Esophagus squamous epithelium (tissue), 5 donors: ENCODE measurements at places on chromosomes 7 and 10.

- no peak for DNase-seq
Measured at GRCh38 chr10:20173046-20173445, 356.8 kb downstream of the PLXDC2 start.

DNA sequence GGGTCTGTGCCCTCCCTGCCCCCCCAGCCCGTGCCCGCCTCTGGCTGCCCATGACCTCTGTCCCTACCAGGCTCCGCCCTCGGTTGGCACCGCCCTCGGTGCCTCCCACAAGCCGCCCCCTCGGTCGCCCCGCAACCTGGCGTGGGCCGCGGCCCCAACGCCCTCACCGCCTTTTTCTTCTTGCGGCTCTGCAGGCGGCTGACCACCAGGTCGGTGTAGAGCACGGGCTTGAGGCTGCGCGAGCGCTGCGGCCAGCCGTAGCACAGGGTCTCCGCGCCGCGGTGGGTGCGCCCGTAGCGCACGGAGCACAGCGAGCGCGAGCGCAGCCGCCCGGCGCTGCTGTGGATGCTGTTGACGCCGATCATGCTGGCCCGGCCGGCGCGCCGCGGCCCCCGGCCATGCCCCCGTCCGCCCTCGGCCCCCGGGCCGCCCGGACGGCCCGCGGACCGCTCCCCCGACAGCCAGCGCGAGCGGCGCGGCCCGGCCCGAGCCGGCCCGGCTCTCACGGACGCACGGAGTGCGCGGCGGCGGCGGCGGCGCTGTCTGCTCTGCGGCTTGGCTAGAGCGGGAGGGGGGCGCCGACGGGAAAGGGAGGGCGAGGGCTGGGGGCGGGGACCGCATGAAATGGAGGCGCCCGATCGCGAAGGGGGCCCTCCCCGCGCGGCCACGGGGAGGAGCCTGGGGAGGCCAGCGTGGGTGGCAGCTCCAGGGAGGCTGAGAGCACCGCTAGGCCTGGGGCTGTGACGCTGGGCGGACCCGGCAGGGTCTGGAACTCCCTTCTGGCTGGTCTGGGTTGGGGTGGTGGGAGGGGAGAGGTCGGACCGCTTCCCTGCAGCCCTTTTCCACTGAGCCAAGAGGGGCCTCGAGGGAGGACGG is 9.6 kb downstream of the PSD start:
- no peak for DNase-seq

- DNase-seq: no peak
Measured at GRCh38 chr7:104106108-104106905, 101.5 kb downstream of the ORC5 start.

DNA sequence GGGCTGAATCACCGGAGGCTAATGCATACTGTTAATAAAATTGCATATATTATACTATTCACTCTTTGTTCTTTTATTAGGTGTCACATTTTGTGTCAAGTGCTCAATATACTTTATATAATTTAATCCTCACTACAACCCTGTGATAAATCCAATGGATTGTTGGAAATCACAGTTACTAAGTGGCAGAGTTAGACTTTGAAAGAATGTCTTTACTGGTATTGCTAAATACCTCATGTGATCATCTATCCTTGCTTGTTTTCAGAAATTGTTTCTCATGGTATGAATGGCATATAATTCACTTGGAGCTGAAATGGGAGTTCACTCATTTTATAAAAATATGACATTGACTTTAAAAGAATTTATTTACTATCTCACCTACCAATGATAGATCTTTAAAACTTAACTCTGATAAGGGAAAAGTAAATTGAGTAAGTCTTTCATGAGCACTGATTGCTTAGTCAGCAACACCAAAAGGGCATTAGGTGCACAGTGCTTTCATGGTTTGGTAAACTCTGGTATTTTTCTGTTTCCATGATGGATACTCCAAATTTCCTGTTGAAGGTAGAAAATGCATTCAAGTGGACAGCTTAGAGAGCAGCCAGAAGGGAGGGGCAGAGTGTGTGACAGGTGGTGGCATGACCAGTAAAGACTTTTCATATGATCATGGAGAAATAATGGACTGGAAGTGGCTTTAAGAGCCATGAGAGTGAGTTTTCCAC is 22.6 kb downstream of the ENKUR start:
- DNase-seq: no peak

DNA sequence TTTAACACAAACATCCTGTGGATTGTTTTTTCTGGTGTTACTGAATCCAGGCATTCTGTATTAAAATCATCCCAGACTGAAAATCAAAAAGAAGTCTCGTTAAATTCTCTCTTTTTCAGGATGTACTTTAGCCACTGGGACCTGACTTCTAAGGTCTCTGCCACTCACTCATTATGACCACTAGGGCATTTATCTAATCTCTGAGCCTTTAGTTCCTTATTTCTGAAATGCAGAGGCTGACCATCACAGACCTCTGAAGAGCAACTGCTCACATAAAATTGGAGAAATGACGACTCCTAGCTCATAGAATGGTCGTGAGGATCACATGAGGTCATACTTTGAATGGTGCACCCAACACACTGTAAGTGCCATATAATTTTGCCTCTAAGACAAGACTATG is 63.2 kb downstream of the KCNMA1 start:
- no peak for DNase-seq

- no peak for DNase-seq
Measured at GRCh38 chr10:14749070-14749809, 25.5 kb downstream of the FAM107B start.

GRCh38 chr7:17357952-17358351 is 59.5 kb downstream of the AHR start:
- DNase-seq: no peak

DNA sequence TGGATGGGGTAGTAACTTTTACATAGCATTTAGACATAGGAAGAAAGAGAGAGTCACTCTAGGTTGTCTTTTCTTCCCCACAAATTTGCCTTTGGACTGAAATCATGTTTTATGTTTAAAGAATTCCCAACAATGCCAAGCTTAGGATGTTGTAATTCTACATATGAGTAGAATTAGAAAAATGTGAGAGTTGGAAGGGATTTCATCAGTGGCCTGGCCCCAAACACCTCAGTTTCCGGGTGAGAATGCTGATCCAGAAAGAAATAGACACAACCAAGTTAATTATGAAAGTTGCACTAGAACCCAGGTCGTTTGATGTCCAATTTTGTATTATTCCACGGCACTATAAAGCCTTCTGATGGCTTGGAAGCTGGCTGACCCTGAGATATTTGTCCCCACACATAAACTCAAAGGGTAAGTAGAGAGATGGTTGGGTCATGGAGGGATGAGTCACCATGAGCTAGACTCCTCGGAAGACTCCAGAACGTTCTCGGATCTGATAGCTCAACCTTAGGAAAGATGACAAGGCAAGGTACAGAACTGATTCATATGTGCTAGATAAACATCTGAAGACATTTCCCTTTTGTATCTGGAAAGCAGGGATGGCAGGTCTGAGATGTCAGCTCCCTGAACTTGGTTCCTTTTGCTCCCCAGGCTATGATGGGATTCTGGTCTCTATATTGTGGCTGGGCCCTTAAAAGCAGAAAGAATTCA is 48.8 kb upstream of the SLC35B4 start:
- DNase-seq: no peak

- no peak for DNase-seq
Measured at GRCh38 chr7:132495936-132496335, 80.3 kb downstream of the PLXNA4 start.

DNA sequence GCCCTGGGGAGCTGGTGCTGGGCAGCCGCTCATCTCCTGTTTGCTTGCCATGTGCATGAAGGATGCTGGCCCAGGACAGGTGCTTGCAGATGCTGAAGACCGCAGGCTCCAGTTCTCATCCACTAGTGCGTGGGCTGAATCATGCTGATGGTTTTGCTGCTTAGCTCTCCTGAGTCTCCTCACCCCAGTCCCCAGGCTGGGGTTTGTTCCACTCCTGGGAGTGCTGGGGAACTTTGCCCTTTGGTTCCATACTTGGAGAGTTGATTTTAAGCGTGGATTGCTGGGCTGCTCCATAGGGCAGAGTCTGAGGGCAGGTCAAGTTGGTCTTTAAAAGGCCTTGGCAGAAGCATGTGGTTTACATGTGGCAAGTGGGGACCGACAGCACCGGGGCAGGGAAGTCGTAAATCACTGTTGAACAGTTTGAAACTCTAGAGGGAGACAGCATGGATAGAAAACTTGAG is 9.1 kb downstream of the DYNC2I1 start:
- DNase-seq: no peak

GRCh38 chr10:125164421-125164820 is 4.1 kb upstream of the CTBP2 start:
- no peak for DNase-seq

DNA sequence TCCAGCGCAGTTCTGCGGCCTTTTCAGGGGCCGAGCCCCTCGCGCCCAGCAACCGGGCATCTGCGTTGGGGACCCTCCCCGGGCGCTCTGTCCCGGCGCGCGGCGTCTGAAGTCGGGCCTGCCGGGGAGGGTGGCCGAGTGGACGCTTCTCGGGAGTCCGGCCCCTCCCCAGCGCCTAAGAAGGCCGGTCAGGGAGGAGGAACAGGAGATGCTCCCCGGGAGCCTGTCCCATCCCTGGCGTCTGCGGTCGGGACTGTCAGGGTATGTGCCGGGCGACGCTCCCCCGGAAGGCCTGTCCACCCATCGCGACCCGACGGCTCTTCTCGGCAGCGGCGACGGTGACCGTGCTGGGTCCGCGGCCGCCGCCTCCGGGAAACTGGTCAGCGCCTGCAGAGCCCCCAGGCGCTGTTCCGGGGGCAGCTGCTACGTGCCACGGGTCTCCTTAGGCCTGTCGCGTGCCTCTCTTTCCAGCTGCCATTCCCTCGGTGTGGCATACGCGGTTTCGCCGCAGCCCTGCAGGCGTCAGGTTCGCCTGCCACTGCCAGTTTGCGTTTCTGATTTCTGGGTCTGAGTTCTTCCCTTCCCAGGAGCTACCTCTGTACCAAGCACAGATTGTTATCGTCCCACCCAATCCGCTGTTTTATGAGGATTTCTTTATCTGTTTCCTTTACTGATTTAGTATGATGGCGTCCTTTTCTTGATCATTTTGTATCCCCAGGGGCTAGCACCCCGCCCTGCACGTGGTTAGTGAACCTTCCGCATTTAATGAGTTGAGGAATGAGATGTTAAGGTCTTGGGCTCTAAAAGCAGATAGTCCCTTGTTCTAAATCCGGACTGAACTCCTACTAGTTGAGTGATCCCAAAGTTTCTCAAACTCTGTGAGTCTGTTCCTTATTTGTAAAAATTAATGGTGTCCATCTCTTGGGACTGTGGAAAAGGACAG is 782 bp downstream of the IFIT5 start:
- no peak for DNase-seq

- DNase-seq: no peak
Measured at GRCh38 chr7:47277321-47277781, 304.6 kb downstream of the TNS3 start.

DNA sequence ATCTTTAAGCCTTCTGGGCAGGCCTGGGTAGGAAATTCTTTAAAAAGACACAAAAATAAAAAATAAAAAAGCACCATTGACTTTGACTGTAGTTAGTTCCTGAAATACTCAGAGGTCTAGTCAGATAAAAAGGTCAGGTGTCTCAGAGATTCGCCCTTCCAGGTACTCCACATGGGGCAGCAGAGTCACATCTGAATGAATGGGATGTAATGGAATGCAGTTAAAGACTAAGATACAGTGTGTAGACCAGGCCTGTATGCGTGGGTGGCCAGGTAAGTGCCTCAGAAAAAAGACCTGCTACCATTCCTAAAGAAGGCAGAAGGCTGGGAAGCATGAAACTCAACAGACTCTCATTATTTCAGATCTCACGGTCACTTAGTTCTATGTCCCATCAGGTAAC is 68.6 kb upstream of the SEM1 start:
- no peak for DNase-seq

DNA sequence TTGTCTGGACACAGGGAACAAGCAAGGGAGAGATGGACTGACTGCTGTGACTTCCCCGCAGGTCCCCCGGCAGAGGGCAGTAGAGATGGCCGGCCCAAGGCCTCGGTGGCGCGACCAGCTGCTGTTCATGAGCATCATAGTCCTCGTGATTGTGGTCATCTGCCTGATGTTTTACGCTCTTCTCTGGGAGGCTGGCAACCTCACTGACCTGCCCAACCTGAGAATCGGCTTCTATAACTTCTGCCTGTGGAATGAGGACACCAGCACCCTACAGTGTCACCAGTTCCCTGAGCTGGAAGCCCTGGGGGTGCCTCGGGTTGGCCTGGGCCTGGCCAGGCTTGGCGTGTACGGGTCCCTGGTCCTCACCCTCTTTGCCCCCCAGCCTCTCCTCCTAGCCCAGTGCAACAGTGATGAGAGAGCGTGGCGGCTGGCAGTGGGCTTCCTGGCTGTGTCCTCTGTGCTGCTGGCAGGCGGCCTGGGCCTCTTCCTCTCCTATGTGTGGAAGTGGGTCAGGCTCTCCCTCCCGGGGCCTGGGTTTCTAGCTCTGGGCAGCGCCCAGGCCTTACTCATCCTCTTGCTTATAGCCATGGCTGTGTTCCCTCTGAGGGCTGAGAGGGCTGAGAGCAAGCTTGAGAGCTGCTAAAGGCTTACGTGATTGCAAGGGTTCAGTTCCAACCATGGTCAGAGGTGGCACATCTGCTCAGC is 6.0 kb downstream of the CYREN start:
- DNase-seq: no peak

DNA sequence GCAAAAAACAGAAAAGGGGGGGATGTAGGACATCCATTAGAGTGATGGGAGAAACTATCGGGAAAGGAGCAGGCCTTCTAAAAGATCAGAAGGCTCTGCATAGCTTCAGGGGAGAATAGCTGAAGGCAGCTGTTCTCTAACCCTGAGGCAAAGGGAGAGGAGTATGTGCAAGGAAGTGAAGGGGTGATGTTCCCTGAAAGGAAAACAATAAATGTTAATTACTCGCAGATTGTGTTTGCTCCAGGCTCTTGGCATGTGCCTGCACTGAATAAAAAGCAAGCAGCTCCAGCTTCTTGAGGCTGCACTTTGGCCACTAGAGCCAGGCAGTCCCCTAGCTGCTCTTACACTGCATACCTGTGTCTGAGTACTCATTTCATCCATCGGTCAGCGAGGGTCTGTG is 14.4 kb upstream of the STARD3NL start:
- DNase-seq: no peak
